ENCODE measurements at places on chromosomes 2 and 18. TPM values are rescaled to one million over a fixed set of nuclear protein-coding genes. Genes with fewer than 3 reads are reported as not detected.

Gene COL4A3
- total RNA-seq: 0.14 TPM

Gene DSG4
- not detected for total RNA-seq

Gene LRP1B
- total RNA-seq: 0.07 TPM

Gene DPP10
- not detected for total RNA-seq

Gene SLC38A11
- total RNA-seq: not detected

Gene XIRP2
- under 0.01 TPM for total RNA-seq

Gene SATB2
- 1.3 TPM for total RNA-seq

Gene M1AP
- not detected for total RNA-seq

Gene CD207
- not detected for total RNA-seq

Gene ACVR1C
- total RNA-seq: under 0.01 TPM

Gene ABCG8
- not detected for total RNA-seq

Gene RUFY4
- total RNA-seq: not detected

Gene OXER1
- not detected for total RNA-seq

Gene ANO7
- 1.7 TPM for total RNA-seq

Gene LTBP1
- total RNA-seq: 9.5 TPM

Gene LRP2
- under 0.01 TPM for total RNA-seq

Gene HMSD
- total RNA-seq: 0.27 TPM

Gene CCDC74A
- total RNA-seq: 5.6 TPM

Gene C1GALT1C1L
- not detected for total RNA-seq

Gene IL1A
- 1.2 TPM for total RNA-seq
